ENCODE measurements at places on chromosomes 2 and 18. TPM values are rescaled to one million over a fixed set of nuclear protein-coding genes. Genes with fewer than 3 reads are reported as not detected.

DNA sequence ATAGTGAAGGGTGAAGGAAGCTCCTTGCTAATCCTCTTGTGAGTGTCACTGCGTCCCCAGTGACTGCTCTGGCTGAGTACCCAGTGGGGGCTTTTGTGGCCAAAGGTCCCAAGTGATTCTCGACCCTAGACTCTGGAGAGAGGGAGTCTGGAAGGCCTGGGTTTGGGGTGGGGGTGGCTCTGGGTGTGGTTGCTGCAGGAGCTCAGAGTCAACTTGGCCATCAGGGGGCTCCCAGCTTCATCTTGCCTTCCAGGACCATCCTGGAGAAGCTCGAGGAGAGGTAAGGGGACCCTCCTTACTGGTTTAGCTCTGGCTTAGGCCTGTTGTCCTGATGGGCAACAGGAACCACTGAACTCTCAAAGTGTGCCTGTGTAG lies 592 bp downstream of the PSD4 start:
- H3K36me3 ChIP-seq = peaks cover 2% of the 10 kb centered on the region
- H3K27me3 ChIP-seq = no peaks in the 10 kb centered on the region
- H3K27ac ChIP-seq = peak overlapping the region; percentile 87
- H3K4me3 ChIP-seq = peak overlapping the region; percentile 80
- DNase-seq = no peak
- H3K4me1 ChIP-seq = peaks cover 65% of the 10 kb centered on the region

DNA sequence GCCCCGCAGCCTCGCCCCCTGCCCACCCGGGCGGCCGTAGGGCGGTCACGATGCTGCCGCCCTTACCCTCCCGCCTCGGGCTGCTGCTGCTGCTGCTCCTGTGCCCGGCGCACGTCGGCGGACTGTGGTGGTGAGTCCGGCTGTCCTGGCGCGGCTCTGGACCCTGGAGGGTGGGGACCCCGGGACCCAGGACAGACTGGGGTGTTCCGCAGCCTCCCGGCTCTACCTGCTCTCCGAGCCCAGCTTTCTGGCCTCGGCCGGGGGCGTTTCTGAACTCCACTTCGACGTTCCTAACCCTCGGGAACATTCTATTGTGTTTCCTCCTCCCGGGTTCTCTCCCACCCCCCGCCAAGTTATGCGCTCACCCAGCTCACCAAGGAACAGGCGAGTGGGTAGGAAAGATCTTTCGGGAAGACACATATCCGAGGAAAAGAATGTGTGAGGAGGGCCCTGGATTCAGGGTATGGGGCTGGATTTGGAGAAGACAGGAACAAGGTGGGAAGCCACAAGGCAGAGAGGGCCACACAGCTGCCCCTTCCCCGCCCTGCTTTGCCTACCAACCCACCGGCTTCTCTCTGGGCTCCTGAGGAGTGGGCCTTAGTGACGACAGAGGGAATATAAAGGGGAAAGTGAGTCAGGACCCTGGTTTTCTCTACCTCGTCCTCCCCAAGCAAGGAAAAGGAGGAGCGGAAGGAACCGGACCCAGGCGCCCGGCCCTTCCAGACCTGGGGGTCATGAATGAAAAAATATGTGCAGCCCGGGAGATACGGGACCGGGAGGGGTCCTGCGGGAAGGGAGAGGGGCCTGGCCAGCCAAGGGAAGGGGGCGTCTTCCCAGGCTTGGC lies 605 bp downstream of the WNT6 start:
- H3K36me3 ChIP-seq = peaks cover 15% of the 10 kb centered on the region
- peaks cover 89% of the 10 kb centered on the region for H3K27me3 ChIP-seq
- H3K4me1 ChIP-seq = peaks cover 17% of the 10 kb centered on the region
- H3K4me3 ChIP-seq = peak overlapping the region; percentile 91

DNA sequence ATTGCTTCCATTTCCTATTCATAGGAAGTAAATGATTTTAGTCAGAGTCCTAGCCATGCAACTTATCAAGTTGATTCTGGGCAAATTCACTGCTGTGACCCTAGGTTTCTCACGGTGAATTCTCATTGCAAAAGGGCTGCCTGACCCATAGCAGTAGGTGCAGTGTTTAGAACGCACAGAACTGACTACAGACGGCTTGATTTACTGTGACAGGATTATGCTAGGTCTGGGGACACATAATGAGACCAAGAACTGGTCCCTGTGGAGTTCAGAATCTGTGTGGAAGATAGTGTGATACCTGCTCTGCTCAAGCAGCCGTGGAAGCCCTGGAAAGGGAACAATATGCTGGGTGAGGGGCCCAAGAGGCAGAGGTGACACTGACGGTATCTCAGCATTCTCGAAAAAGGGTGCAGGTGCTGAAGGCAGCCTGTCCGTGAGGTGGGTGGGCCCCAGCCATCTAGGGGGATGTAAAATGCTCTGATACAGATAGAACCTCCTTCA lies 46.4 kb downstream of the ABCG8 start:
- peaks cover 3% of the 10 kb centered on the region for H3K36me3 ChIP-seq
- no peaks in the 10 kb centered on the region for H3K27me3 ChIP-seq
- H3K4me3 ChIP-seq = no peak overlapping the region
- no peak for DNase-seq

GRCh38 chr2:229453230-229453629 lies 182.1 kb upstream of the PID1 start:
- H3K27ac ChIP-seq = no peak overlapping the region
- DNase-seq = no peak
- H3K4me3 ChIP-seq = no peak overlapping the region
- H3K36me3 ChIP-seq = no peaks in the 10 kb centered on the region
- peaks cover 13% of the 10 kb centered on the region for H3K27me3 ChIP-seq

GRCh38 chr2:74706741-74707140 lies 52.7 kb downstream of the SEMA4F start:
- no peaks in the 10 kb centered on the region for H3K27me3 ChIP-seq
- H3K4me1 ChIP-seq = peaks cover 3% of the 10 kb centered on the region
- no peak overlapping the region for H3K4me3 ChIP-seq
- H3K36me3 ChIP-seq = peaks cover 6% of the 10 kb centered on the region
- DNase-seq = no peak
- no peak overlapping the region for H3K27ac ChIP-seq

DNA sequence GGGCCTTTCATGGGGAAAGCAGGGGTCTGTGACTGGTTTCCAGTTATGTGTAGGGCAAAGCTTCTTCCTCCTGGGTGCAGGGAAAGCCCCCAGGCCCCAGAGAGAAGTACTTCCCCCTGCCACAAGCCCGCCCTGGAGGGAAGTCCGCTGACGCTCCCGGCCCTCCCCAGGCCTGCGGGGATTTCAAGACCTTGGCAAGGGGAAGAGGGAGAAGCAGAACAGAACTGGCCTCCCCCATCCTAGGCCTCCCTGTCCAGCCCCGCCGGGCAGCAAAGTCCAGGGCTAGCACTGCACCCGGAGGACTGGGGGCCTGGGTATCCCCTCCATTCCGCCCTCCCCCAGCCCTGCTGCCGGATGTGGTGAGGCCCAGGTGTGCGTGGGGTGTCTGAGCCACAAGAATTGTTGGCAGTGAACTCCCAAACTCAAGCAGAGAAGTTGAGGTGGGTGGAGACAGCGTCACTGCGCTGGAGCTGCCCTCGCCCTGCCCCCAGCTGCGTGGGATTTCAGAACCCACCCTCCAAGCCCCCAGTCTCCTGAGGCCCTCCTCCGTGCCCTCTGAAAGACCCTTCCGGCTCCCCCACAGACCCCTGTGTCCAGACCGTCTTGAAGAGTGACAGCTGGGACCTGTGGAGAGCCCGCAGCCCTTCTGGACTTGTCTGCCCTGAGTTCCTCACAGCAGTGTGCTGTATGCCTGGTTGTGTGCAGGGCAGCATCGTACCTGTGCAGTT lies 1.1 kb upstream of the DUSP2 start:
- H3K4me3 ChIP-seq = peak overlapping the region; percentile 91
- peak; percentile 80 for DNase-seq
- peaks cover 53% of the 10 kb centered on the region for H3K4me1 ChIP-seq
- H3K27ac ChIP-seq = peak overlapping the region; percentile 100
- H3K36me3 ChIP-seq = no peaks in the 10 kb centered on the region
- no peaks in the 10 kb centered on the region for H3K27me3 ChIP-seq

DNA sequence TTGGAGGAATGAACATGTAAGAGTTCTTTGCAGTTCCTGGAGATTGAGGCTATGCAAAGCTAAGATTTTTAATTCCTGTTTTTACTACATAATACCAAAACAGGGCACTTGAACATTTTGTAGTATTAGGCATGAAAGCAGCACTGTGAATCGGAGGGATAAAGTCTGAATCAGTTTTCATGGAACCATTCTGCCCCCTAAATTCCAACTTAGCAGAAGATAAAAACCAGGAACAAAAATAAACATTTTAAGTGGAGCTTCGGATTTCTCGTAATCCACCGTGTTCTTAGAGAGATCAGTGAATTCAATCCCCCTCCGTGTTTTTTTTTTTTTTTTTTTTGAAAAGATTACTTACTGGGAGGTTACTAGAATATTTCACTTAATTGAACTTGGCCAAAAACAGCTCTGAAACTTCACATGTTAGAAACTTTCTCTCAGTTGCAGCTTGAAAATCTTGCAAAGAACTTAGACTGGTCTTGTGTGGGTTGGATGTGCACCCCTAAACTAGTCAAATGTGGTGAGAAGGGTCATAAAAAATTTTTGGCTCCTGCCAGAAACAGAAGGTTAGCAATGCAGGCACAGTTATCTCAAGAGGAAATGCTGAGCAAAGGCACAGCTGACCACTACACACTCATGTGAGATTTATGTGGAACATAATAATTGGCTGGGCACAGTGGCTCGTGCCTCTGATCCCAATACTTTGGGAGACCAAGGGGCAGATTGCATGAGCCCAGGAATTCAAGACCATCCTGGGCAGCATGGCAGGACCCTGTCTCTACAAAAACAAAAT lies 145.4 kb upstream of the RNF152 start:
- H3K27ac ChIP-seq = no peak overlapping the region
- peaks cover 12% of the 10 kb centered on the region for H3K4me1 ChIP-seq
- DNase-seq = no peak
- H3K36me3 ChIP-seq = no peaks in the 10 kb centered on the region
- H3K4me3 ChIP-seq = no peak overlapping the region
- H3K27me3 ChIP-seq = no peaks in the 10 kb centered on the region

- peaks cover 49% of the 10 kb centered on the region for H3K4me1 ChIP-seq
- no peaks in the 10 kb centered on the region for H3K27me3 ChIP-seq
- H3K4me3 ChIP-seq = peak overlapping the region; percentile 85
Observed at GRCh38 chr2:95073856-95074662, 47.5 kb downstream of the MRPS5 start.

DNA sequence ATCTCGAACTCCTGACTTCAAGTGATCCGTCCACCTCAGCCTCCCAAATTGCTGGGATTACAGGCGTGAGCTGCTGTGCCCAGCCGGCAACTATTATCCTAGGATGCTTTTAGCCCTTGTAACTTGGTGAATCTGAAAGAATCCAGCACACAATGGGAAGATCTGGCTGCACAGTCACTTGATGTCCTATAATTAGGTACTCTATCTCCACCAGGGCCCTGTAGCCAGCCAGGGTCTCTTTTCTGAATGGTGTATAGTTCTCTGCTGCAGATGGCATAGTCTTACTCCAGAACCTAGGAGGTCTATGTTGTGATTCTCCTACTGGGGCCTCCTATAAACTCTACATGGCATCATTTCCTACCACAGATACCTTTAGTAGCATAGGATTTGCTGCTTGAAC lies 13.9 kb upstream of the MCM6 start:
- H3K36me3 ChIP-seq = no peaks in the 10 kb centered on the region
- DNase-seq = no peak
- no peak overlapping the region for H3K27ac ChIP-seq
- H3K4me3 ChIP-seq = no peak overlapping the region
- H3K4me1 ChIP-seq = peaks cover 3% of the 10 kb centered on the region
- H3K27me3 ChIP-seq = peaks cover 14% of the 10 kb centered on the region

DNA sequence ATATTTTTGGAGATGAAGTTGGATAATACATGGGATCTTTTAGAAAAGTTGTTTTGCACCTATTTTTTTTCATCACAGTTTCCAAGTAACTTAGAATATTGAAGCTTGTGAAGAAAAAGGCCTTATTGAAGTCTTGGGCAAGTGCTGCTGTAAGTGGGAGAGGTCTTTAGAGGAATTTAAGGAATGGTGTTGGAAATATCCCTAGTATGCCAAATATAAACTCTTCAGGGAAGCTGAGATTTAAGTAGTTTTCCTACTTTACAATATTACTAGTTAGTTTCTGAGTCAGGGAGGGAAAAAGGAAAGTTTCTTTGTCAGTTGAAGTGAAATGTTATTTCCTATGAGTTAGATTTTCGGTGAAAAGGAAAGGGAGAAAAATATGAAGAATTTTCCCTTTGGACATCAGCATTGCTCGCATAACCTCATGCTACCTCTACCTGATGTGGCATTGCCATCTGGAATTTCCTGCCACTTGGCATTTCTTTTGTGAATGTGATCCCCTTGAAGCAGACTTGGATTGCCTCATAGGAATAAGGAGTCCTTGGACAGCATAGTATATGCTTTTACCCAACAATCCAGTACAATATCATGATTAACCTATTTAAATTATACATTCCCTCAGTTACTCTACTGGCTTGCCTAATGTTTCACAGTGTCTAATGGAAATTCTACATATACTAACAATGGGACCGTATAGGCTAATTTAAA lies 12.1 kb downstream of the PLEKHH2 start:
- no peaks in the 10 kb centered on the region for H3K4me1 ChIP-seq
- H3K36me3 ChIP-seq = peaks cover 4% of the 10 kb centered on the region
- H3K4me3 ChIP-seq = no peak overlapping the region
- peaks cover 40% of the 10 kb centered on the region for H3K27me3 ChIP-seq
- no peak for DNase-seq

DNA sequence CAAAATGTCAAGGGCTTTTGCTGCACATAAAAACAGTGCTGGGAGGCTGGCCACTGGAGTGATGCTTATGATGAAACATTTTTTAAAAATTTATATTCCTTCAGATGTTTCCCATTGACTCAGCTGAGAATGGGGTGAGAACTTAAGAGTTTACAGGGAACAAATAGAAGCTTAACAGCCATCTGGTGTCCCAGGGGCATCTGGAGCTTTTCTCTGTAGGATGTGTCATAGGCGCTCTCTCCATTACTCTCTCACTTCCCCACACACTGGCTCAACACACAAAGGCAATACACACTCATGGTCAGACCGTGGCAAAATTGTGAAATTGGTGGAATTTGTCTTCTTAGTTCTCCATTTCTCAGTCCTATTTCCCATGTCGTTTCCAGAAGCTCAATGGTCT lies 783.1 kb upstream of the LRRTM1 start:
- DNase-seq = no peak
- no peaks in the 10 kb centered on the region for H3K27me3 ChIP-seq
- H3K27ac ChIP-seq = no peak overlapping the region

GRCh38 chr18:7514796-7515440 lies 52.2 kb upstream of the PTPRM start:
- no peaks in the 10 kb centered on the region for H3K4me1 ChIP-seq
- H3K27ac ChIP-seq = no peak overlapping the region
- H3K4me3 ChIP-seq = no peak overlapping the region

- H3K27ac ChIP-seq = no peak overlapping the region
- DNase-seq = no peak
- H3K27me3 ChIP-seq = peaks cover 16% of the 10 kb centered on the region
- H3K4me3 ChIP-seq = no peak overlapping the region
Observed at GRCh38 chr2:133777574-133777960, 209.3 kb upstream of the NCKAP5 start.

RGPD4 gene
- 0.39 TPM for total RNA-seq

CNRIP1 gene
- 0.17 TPM for total RNA-seq

APCDD1 gene
- total RNA-seq = not detected

KCNS3 gene
- not detected for total RNA-seq

LYG1 gene
- 1.1 TPM for total RNA-seq

SATB2 gene
- 0.29 TPM for total RNA-seq

RGPD8 gene
- total RNA-seq = 42.7 TPM

CFAP53 gene
- 0.70 TPM for total RNA-seq

DGUOK gene
- total RNA-seq = 34.2 TPM

DLX2 gene
- total RNA-seq = not detected
